ENCODE measurements at places on chromosomes 1 and 21.

DNA sequence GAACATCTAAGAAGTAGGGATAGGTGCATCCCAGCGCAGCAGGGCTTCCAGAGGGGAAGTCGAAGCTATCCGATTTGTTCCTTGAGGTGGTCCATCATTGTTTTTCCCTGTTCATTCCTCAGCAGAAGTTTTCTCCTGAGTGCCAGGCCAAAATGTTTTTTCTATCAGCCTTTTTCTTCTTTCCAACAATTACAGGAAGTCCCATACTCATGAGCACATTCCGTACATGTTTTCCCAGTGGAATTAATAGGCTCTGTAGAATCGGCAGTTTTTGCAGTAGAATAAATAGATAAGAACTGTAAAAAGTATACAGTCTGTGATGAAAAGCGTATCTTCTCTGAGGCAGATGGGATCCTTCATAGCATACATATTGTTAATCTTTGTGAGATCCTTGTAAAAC, 24.8 kb downstream of the CD101 start:
- DNase-seq = no peak

GRCh38 chr1:19432943-19433718, 52.2 kb downstream of the CAPZB start:
- no peak for DNase-seq

DNA sequence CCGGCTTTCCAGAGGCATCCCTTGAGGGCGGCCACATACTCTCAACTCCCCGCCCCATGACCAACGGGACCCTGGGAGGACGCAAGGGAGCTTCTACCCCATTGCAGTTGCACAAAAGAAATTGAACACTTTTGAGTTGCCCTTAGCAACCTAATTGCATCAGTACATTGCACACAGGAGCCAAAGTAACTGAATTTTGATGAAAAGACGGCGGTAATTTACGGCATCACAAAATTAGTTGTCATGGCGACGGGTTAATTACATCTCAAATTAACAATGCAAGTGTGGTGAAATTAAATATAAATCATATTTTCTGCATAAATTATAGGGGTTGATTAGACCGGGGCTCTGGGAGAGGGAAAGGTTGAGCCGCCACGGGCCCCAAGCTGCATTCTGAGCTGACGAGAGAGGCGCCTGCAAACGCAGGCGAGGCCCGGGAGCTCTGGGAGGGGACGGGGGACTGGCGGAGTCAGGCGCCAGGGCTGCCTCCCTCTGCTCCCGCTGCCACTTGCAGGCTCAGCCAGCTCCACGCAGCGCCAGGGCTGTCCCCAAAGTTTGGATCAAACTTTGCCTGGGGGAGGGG, 61.4 kb downstream of the CASZ1 start:
- no peak for DNase-seq

DNA sequence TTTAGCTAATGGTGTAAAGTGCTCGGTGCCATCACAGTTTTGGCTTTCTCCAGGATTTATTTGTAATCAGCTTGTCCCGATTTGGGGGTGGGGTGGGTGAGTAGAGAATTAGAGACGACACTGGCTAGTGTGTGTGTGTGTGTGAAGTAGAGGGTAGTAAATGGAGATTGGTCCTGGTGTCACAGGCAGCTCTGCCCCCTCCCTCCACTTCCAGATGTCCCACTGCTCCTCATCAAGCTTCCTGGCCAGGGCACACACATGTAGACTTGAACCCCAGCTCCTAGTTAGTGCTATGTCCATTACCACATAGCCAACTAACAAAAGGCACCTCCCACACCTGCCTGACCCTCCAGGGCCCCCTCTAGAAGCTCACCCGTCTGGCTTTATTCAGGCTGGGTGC, 3.2 kb downstream of the TRNP1 start:
- DNase-seq = no peak

- no peak for DNase-seq
These were observed 3.1 kb upstream of the EFNA3 start for GRCh38 chr1:155075535-155075934.

- DNase-seq = no peak
These were observed 9.5 kb downstream of the STX6 start for GRCh38 chr1:181013144-181013543.

- DNase-seq = no peak
These were observed 15.2 kb upstream of the LMX1A start for GRCh38 chr1:165371588-165372225.

DNA sequence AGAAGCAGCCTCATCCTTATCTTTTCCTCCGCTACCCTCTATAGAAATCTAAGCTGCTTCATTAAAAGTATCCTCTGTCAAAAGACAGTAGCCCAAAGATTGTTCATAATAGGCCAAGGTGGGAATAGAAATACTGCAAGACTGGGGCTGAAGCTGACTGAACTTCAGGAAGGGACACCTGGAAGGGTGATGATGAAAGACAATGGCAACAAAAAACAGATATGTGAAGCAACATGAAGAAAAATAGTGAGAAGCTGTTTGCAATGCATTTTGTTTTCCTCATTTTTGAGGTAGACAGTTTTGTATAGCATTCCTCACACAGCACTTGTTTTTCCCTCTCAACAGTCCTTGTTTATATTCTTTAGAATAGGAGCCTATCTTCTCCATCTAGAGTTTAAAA, 16.9 kb downstream of the DCAF8 start:
- no peak for DNase-seq

DNA sequence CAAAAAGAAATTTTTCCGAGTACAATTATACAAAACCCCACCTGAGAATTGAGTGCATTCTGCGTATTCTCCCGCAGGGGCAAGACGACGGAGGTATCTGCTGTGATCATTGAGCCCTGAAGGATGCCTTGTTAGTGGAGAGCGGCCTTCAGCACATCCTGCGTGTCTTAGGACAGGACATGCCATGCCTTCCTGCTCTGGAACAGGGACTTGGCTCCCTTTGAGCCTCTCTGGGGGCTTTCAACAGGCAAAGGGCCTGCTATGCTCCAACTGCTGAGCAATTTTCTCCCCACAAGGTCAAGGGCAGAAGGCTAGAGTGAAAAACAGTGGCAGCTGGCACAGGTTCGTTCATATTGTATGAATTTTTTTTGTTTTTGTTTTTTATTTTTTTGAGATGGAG, 52.4 kb downstream of the TOR1AIP2 start:
- DNase-seq = no peak

All from stimulated activated CD8-positive, alpha-beta memory T cell treated with anti-CD3 and anti-CD28 coated beads, Interleukin-4, amount 100 ng/mL, for 24 hours (primary cell).